ENCODE measurements at places on chromosomes 7 and 10. TPM values are rescaled to one million over a fixed set of nuclear protein-coding genes. Genes with fewer than 3 reads are reported as not detected.

DNA sequence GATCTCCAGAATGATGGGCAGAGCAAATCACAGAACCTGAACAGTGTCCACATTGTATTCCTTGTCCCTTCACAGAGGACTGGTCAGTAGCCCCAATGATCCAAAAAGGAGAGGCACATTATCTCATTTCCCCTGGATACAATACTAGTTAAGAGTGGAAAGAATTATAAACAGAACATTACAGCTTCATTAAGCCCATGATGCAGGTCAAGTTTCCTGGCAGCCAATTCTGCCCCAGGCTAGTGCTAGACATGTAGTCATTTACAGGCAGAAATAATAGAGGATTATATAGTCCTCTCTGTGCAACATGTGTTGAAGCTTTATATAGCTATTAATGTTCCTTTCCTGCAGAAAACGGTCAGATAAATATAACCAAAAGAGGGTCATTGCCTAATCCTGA lies 124.3 kb upstream of the WNT16 start:
- peak; percentile 55 for DNase-seq

Gene TSPAN13
- total RNA-seq = 14.8 TPM

DNA sequence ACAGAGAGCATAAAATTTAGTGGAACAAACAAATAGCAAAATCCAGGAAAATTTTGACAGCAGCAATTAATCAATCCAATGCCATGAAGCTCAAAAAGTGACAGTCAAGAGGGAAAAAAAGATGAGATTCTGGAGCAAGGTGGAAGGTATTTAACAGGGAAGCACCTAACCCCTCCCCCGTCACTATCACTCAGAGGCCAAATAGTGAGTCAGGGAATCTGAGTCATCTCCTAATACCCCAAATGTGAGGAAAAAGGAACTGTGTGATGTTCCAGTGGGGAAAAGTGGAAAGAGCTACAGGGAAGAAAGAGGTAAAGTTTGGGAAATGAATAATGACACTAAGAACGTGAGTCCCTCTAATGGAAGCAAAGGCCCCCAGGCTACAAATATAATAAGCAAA lies 113.2 kb upstream of the PHF14 start:
- no peak for DNase-seq

DNA sequence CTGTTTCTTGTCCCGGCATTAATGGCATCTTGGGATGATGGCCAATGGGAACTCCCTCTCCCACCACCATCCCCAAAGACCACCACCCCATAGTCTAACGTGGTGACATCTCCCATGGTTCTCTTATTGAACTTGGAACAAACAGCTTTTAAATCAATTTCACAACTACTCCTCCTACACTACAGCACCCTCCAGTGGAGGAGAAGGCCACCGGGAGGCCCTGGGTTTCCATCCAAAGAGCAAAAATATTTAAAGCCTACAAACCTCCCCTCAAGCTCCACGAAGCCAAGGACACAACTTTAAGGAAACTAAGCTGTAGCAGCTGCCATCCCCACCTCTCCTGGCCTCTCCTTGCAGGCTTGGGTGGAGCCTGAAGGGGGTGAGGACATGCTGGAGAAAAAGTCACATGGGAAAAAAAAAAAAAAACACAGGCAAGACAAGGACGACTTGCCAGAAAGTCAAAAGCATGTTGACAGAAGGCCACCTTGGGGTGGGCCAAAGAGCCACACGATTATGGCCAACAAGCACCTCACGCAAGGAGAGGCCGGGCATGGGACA lies 94.0 kb upstream of the LANCL2 start:
- peak; percentile 40 for DNase-seq

DNA sequence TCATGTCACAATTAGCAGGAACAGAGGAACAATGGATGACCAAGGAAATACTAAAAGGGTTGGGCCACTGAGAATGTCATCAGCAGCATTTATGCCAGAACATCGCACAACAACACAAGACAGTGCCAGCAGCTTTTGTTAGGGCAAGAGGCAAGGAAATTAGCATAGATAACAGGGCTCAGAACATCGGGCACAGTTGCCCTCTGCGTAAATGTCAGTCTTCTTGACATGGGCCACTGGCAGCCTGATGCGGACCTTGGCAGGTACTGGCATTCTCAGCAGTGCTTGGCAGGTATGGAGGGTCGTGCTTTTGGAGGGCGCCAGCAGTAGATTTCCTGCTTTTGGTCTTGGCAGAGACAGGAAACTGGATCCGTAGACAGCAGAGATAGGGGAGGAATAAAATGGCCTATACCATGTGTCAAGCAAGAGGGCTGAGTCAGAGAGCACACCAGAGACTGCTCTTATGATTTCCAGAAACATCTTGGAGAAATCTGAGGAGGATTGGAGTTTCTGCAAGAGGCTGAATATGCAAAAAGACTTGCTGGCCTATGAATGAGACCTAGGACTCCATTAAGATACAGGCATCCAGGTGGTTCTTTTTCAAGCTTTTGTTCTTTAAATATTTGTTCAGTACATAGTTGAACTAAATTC lies 371.5 kb upstream of the MTPN start:
- DNase-seq = no peak

Measured in myocyte (in vitro differentiated cells).